ENCODE measurements at places on chromosomes 5 and 9. TPM values are rescaled to one million over a fixed set of nuclear protein-coding genes. Genes with fewer than 3 reads are reported as not detected.

The DOCK8 gene
- total RNA-seq: 3.4 TPM

DNA sequence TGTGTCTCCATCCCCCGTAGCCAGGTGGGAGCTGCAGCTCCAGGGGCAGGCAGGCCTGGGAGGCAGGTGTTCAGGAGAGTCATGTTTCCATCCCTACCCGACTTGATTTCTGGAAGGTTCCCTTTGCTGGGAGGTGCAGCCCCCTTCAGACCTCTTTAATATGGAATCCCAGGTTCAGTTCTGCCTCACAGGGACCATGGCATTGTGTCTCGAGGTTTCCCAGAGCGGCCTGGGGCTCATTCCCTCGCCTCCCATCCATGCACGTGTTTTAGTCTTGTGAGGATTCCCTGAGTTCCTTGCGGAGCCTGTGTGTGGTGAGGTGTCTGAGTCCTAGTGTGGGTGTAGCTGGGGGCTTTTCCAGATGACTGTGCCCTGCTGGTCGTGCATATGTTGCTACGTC lies 16.5 kb upstream of the AHRR start:
- no peak for DNase-seq

DNA sequence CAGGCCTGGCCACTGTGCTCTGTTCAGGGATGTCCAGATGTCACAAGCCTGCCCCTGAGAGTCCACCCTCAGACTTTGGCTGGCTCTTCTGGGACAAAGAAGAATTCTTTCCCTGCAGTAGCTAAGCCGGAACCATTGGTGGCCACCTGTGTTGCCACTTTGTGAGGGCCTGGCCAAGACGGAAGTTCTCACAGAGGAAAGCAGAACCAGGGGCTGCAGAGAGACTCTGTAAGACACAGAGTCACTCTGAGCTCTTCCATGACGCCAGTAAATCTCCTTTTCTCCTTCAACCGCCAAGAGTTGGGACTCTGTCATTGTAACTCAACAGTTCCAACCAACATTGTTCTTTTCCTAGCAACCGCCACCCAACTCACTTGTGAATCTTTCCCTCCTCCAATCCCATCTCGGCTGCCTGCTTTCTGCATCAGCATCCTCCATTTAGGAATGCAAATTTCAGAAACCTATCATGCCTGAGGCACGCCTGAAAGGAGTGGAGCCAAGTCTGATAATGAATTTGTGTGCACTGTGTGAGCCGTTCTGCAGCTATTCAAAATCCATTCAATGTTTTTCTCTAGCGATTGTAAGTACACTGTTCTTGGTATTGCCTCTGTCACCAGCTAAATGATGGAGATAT lies 37.8 kb upstream of the ATP6V1G1 start:
- no peak for DNase-seq

GRCh38 chr5:151700296-151700695 lies 13.6 kb upstream of the SPARC start:
- DNase-seq: no peak

DNA sequence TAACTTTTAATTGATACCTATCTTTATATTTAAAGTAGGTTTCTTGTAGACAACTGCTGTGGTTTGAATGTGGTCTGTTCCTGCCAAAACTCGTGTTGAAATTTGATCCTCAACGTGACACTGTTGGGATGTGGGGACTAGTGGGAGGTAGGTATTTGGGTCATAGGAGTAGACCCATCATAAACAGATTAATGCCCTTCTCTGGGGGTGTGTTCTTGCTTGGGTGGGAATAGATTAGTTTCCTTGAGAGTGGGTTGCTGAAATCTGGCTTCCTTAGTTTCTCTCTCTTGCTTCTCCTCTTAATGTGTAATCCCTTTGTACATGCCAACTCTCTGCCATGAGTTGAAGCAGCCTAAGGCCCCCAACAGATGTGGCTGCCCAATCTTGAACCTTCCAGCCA lies 34.6 kb upstream of the IPPK start:
- no peak for DNase-seq

Measured in Right ventricle myocardium superior (tissue), 1 donor.